Uterus (tissue), 4 donors: ENCODE measurements at places on chromosomes 1 and 21. TPM values are rescaled to one million over a fixed set of nuclear protein-coding genes. Genes with fewer than 3 reads are reported as not detected.

DNA sequence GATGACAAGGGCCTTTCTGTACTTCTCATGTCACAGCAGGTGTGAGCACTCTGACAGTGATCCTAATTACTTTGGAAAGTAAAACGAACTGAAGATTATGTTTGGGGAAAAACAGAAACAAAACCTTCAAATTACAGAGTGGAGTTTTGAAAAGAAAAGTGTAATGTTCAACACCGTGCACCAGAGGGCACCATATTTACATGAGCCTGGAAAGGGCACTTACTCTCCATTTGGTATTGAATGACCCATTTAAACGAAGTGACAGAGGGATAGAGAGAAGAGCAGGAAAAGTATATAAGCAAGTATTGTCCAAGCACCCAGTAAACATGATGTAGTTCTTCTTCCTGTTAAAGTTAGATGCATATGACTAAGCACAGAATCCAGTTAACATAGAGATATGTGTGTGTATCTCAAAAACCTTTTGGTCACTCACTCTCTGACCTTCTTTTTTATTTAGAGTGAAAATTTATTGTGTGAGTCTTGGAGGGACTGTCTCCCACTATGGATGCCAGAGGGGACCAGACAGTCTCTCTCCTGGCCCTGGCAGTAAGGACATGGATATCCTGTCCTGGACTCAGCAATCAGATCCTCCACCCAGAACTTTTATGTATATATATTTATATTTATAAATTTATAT is 3.8 kb upstream of the RGSL1 start:
- no peak for DNase-seq

- no peak for DNase-seq
Observed at GRCh38 chr1:177656598-177656997, 313.3 kb downstream of the SEC16B start.

CFH gene
- total RNA-seq, result 20.5 TPM

CRABP2 gene
- total RNA-seq, result 14.3 TPM

GBP6 gene
- not detected for total RNA-seq

GPX7 gene
- 5.9 TPM for total RNA-seq
